ENCODE measurements at places on chromosomes 3 and 15.

DNA sequence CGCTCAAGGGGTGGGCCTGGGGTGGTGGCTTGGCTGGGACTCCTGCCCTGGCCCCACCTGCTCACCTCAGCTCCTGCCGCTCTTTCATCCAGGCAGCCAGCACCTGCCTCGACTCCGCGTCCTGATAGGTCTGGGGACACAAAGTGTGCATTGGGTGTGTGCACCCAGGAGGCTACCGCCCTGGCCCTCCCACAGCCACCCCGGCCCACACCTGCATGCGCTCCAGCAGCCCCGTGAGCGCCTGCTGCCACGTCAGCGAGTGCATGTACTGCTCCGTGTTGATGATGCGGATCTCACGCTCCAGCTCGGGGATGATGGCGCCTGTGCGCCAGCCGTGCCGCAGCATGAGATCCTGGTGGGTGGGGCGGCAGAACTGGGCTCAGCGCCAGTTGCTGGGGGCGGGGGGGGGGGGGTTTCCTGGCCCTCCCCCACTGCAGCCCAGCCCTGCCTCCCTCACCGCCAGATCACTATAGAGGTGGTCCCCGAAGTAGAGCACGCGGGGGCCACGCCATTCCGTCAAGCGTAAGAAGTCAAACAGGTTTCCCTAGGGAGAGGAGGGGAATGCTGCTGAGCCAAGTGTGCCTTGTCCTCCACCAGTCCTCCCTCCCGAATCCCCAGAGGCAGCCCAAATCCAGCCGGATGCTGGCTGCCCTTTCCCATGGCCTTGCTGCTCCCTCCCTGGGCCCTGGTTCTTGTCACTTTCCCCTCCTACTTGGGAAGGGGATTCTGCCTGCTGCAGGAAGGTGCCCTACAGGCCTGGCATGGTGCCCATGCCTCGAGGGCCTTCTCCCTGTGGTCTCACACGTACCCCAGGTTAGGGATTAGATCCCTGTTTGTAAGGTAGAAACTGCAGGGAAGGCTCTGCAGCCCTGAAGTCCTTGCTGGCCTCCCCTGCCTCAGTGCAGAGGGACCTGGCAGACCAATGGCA lies 8.6 kb downstream of the NT5DC2 start:
- DNase-seq, result no peak

DNA sequence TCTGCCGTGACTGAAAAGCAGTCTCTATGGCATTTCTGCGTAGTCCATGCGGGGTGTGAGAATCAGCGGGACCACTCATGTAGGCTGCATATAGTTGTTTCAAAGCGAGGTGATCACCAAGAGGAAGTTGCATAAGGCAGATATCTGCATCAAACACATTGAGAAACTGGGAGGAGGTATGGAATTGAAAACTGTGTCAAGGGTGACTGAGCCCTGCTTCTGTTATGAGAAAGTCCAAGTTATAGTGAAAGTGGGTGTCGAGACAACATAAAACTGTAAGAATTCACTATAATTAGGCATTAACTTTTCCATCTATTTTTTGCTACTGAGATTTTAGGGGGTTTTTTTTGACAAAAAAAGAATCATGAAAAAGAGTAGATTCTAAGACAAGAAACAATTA lies 109.3 kb downstream of the ZIC1 start:
- DNase-seq, result no peak

DNA sequence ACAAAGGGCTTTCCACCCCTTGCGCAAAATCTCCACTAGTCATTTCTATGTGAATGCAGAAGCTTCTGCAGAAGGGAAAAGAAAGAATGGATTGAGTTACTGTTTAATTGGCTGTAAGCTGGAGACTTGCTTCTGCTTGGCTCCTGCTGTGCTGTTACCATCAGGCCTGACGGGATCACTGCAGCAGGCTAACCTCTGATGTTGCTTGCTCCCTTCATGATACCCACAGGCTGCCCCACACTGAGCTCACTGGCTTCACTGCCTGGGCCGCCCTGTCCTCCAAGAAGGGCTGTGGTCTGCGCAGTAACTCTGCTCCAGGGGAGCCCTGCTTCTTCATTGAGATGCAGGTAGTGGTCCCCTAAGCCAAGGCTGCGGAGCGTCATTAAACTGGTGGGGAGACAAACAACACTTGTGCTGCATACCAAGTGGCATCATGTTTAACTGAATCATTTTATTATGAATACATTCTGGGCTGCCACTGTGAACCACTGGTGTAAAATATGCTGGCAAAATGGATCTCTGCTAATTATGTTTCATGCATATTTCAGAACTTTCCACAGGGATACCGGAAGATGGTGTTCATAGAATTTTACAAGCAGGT lies 78.6 kb downstream of the WDR49 start:
- DNase-seq, result no peak

DNA sequence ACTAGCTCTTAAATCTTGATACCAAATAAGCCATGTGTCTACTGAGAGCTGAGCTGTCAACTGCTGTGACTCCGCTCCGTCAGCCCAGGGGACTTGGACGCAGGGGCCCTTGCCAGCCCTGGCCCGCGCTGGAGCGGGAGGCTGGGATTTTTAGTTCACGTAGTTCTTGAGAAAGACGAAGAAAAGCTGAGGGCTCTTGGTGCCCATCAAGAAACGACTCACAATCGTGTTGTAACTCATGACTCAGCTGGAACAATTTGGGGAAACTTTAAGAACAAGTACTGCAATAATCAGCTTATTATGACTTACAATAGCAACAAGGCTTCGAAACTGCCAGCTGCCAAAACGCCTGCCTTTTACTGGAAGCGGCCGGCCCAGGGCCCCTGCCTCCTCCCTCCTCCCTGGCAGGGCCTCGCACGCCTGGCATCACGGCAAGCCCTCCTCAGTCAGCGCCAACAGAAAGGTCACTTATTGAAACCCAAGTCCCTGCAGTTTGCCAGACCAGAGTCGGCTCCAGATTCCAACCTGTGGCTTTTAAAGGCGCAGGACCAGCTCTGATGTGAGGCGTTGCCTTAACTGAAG lies 60.3 kb downstream of the RGMA start:
- DNase-seq, result peak; percentile 74

DNA sequence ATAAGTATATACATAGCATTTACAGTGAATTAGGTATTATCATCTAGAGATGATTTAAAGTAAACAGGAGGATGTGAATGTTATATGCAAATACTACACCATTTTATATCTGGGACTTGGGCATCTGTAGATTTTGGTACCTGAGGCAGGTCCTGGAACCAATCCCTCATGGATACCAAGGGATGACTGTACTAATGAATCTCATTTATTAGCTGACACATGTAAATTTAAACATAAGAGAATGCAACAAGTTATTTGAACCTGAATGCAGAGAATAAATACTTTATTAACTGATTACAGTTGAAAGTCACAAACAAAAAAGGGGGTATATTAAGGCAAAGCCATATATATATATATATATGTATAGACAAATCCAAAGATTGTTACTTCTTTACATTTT lies 23.1 kb upstream of the CMTM6 start:
- DNase-seq, result no peak

- peak; percentile 61 for DNase-seq
These were observed 26.4 kb downstream of the TYRO3 start for GRCh38 chr15:41585127-41586047.

- no peak for DNase-seq
These were observed 37.3 kb downstream of the MLH1 start for GRCh38 chr3:37030588-37030987.

- no peak for DNase-seq
These were observed 31.2 kb upstream of the PTX3 start for GRCh38 chr3:157405457-157405856.

Measured in nucleus accumbens (tissue), 56 donors.